Glutamatergic neuron (in vitro differentiated cells): ENCODE measurements at places on chromosomes 5 and 9. TPM values are rescaled to one million over a fixed set of nuclear protein-coding genes. Genes with fewer than 3 reads are reported as not detected.

IL4 gene
- not detected for total RNA-seq

DNA sequence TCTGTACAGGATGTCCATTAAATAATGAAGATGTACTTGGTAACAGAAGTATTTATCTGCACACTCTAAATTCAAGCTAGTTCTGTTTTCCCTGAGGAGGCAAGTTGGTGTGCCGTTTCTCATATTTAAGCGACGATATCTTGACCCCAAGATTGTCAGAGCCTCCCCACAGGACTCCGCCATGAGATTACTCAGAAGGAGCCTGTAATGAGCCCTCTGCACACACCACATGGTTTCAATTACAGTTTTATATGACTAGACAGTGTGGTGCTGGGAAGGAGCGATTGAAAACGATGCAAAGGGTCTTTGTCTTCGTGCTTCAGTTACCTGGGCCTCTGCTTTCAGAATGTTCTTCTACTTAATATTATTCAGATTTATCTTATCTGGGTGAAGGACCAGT lies 840.4 kb upstream of the WWC1 start:
- DNase-seq = no peak

DNA sequence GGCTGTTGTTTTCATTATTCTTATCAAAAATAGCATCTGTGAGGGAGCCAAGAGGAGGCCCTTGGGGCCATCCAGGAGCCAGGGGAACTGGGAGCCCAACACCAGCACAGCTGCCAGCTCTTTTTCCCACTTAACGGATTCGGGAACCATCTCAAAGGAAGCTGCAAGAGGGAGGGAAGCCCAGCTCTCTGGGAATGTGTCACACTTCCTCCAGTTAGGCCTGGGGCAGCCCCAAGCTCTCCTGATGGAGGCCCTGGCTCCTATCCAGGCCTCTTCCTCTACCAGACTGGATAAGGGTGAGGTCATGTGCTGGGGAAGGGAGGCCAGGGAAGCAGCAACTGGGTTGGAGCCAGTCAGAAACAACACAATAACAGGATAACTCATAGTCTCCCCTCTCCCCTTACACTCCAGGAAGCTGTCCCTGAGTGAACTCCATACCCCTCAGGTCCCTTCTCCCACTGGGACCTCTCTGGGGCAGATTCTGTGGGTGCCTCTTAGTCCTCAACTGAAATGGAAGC lies 12.7 kb downstream of the CSF2 start:
- no peak for DNase-seq

DNA sequence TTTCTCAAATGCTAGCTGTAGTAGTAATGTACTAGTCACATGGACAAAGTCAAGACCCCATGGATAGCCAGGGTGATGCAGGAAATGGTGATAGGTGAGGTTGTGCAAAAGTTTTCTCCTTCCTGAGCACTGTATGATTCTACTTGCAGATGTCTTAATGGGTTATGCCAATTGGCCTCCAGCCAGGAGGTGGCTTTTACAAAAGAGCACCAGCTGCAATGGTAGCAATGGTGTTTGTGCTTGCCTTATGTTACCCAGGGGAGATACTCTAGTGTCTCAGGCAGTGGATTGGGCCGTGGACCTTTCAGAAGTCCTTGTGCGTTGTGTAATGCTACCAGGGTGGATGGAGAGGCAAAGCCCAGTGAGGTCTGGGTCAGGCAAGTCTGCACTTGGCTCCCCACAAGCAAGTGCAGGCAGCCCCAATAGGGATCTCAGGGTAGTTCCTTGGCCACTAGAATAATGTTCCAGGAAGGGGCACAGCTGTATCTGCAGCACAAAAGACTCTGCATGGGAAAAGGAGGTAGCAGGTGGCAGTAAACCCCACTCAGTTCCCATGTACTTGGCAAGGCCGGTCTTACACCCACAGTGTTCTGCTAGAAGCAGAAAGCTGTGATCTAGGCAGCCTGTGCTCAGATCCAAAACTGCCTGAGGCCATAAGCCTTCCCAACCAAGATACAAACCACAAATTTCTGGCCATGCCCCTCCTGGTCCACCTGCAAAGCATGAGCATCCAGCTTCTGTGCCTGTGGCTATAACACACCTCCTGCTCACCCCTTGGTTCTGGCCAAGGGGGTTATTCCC lies 46.4 kb upstream of the EDIL3 start:
- no peak for DNase-seq

CCDC192 gene
- total RNA-seq = not detected

CATSPER3 gene
- total RNA-seq = 0.54 TPM

DNA sequence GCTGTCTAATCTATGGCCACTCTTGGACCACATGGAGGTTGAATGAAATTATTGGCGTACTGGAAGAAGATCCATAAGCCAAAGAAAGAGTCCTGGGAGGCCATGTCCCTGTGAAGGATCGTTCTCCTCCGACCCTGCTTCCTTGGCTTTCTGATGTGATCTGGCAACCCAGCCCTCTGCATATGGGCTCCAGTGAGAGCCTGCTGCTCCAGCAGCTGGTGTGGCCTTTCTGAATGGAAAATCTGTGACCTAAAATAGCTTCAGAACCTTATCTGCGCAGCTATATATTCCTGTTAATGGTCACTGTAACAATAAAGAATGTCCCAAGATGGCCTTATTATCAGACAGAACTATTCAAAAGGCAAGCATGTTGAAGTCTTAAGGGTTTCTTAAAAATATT lies 40.2 kb upstream of the PHF2 start:
- peak; percentile 63 for DNase-seq

- no peak for DNase-seq
Observed at GRCh38 chr9:7210854-7211637, 453.3 kb downstream of the KDM4C start.

DNA sequence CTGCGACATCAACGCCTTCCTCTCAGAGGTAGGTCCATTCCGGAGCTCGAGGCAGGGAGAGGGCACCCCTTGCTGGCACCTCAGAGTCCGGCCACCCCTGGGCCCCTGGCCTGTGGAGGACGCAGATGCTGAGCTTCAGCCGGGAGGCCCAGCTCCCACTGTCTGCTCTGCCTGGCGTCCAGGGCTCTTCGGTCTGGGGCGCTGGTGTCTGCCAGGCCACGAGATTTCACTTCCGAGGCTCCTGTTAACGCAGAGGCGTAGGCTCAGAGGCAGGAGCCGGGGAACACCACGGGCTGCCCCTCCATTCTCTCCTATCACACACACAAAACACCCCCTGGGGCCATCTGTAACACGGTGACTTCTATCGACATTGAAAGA lies 8.3 kb upstream of the SLC6A18 start:
- DNase-seq = peak; percentile 7

ZER1 gene
- total RNA-seq = 38.0 TPM

GRCh38 chr5:101370181-101370580 lies 467.1 kb upstream of the ST8SIA4 start:
- no peak for DNase-seq

ZDHHC11B gene
- 42.8 TPM for total RNA-seq

IL9 gene
- total RNA-seq = not detected

- no peak for DNase-seq
Observed at GRCh38 chr5:58458141-58458742, 1.6 kb downstream of the PLK2 start.

SEC24A gene
- total RNA-seq = 23.8 TPM

AGXT2 gene
- not detected for total RNA-seq

- no peak for DNase-seq
Observed at GRCh38 chr5:151123897-151124751, 33.5 kb downstream of the ANXA6 start.

DNA sequence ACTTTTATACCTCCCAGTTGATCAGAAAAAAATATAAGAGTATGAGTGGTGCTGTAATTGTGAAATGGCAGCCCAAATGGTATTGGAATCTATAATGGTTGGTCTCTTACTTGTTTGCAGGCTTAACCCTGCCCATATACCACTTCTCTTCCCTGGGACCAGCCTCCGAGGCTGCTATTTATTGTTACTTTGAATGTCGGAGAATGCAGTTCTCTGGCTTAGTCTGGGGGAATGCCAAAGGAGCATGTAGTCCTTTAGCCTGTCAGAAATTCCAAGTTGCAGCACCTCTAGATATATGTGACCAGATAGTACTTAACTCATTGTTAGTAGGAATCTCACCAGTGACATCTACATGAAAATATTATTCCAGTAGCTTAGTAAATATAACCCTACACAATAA lies 47.5 kb downstream of the SLC44A1 start:
- no peak for DNase-seq

TNFSF8 gene
- total RNA-seq = not detected

DNA sequence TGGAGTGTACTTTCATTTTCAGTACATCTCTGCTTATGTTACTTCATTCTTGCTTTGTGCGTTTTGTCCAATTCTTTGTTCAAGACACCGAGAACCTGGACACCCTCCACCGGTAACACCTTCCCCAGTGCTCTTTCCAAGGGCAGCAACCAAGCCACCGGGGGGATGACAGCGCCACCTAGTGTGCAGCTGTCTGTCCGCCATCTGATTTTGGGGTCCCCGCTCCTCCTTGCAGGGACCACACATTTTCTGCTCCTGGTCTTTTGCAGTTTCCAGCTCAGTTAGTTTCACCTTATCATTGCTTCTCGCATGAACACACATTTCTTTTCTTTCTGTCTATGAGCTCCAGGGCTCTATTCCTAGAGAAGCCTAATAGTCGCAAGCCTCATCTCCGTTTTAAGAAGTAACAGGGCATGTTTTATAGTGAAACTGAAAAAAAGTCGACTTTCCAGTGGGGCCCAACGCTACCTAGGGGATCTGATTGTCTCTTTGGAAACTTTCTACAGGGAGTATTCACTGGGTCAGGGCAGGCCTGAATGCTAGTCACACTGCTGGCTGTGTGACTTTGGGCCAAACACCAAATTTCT lies 152.1 kb downstream of the FSTL4 start:
- DNase-seq = peak; percentile 64
